NCI-H524 (cell line): ENCODE measurements at places on chromosomes 5 and 9.

DNA sequence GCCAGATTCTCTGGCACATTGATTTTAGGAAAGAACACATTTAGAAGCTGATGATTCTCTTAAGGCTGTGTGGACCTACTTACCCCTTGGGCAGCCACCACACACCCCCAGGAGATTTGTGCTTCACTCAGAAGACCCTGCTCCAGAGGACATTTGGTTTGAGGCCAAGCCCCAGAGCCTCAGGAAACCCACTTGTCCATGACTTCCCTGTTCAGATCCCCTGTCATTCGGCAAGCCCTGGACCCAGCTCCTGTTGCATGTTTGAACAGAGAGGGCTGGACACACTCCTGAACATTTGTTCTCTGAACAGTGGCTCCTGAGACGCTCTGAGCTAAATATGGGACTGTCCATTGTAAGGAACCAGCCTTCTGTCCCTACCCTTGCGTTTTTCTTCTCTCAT, 82.1 kb downstream of the AMBP start:
- DNase-seq, result no peak

DNA sequence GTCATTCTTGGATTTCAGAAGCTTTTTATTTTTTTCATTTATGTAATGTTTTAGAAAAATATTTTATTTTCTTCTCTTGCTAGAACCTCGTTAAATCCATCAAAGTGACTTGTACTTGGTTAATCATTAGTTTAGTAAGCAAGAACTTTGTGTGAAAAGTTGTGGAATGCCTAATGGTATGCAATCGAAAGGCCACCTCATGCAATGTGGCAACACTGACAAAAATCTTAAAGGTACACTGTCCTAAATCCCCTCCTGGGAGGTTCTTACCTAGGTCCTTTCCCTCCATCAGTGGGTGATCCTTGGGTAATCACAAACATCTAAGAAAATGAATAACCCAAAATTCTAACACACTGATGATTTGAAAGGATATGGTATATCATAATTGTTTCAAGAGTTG, 304.2 kb downstream of the DNAH5 start:
- DNase-seq, result no peak

- no peak for DNase-seq
These were observed 27.5 kb downstream of the ADAM19 start for GRCh38 chr5:157547941-157548512.

GRCh38 chr9:105507096-105507790, 50.7 kb upstream of the FKTN start:
- no peak for DNase-seq

- no peak for DNase-seq
These were observed 47.0 kb upstream of the HOMER1 start for GRCh38 chr5:79560771-79561524.
